Upper lobe of right lung (tissue), 1 donor: ENCODE measurements at places on chromosomes 1 and 21. TPM values are rescaled to one million over a fixed set of nuclear protein-coding genes. Genes with fewer than 3 reads are reported as not detected.

RAD54L gene
- 1.0 TPM for total RNA-seq

- no peak for DNase-seq
These were observed 255.6 kb upstream of the DPYD start for GRCh38 chr1:98176414-98176813.

ASTN1 gene
- 0.20 TPM for total RNA-seq

DNA sequence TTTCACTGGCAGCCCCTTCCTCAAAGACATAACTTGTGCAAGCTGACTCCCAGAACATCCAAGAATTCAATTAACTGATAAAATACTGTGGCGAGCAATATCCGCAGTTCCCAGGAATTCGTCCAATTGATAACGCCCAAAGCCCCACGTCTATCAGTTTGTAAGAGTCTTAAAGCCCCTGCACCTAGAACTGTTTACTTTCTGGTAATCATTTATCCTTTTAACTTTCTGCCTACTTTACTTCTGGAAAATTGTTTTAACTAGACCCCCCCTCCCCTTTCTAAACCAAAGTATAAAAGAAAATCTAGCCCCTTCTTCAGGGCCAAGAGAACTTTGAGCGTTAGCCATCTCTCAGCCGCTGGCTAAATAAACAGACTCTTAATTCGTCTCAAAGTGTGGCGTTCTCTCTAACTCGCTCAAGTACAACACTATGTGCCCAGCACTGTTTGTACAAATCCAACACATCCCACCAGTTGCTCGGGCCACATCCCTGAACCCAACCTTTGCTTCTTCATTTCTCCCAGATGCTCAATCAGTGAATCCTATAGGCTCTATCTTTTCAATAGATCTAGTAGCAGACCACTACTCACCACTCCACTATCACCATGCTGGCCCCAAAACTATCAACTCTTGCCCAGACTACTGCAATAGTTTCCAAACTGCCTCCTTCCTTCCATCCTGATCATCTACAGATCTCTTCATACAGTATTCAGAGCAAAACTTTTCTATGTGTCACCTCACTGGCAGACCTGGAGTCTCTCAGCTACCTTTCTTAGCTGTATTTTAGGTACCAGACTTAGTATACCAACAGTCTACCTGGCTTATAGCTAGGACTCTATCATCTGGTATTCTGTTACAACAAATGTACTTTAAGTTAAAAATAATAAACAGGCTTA, 3.3 kb upstream of the CHD1L start:
- no peak for DNase-seq

CDC20 gene
- total RNA-seq, result 1.8 TPM

DRAM2 gene
- total RNA-seq, result 50.8 TPM

- no peak for DNase-seq
These were observed 3.9 kb downstream of the C1orf56 start for GRCh38 chr1:151051356-151052009.

DNA sequence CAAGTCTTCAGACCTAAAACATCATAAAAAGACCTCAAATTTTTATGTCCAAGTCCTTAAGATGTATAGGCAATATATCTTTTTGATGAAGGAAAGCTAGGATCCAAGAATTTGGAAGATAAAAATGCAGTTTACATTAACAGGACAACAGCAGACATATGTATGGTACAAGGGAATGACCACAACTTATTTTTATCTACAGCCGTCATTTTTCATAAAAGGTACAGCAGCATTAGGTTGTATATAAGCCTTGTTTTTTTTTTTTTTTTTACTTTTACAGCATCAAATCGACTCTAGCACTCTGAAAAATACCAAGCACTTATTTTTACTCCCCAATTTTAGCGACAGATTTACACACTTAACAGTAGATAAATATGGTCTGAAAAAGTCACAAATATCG, 1.3 kb downstream of the SRSF10 start:
- no peak for DNase-seq

ITGB2 gene
- total RNA-seq, result 370 TPM

DNA sequence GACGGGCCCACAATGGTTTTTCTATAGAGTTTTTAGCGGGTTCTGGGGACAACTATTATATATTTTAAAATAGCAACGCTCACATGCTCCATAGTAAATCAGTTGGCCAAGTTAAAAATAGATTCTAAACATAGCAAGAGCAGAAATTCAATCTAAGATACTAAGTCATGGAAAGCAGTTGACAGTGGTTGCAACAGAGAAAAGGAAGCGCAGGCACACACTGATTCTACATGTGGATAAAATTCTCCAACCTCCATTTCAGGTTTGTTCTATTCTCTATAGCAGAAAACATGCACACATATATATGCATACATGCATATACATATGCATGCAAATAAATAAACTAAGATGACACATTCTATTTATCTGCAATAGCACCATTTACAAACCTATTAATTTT, 89.6 kb upstream of the HNRNPU start:
- DNase-seq, result no peak

DNA sequence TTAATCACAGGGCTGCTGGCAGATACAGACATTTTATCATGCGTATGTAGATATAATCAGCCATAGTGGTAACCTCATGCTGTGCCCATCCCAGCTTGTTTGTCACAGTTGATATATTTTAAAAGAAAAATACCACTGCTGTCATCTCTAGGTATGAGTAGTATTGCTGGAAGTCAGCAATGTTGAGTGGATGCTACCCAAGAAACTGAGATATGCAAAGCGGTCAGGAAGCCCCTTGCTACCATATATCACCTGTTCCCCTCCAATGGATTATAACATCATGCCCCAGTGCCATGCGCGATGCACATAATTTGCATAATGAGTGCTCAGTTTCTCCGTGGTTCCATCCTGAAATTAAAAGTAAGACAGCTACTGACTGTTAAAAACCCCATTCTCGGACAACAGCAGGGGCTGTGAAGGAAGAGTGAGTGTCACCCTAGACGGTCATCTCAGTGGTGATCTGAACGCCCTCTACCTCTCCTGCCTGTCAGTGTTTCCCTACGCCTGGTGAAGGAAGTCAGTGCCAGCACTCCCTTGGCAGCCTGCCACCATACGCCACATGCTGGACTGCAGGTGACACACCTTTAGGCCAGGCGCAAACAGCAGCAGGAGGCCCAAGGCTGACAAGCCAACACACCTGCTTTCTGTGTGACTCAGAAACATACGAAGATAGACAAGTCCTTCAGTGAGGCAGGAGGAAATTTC, 2.7 kb downstream of the IL10RB start:
- peak; percentile 94 for DNase-seq

- no peak for DNase-seq
These were observed 14.4 kb downstream of the MTF2 start for GRCh38 chr1:93093332-93094006.

DNA sequence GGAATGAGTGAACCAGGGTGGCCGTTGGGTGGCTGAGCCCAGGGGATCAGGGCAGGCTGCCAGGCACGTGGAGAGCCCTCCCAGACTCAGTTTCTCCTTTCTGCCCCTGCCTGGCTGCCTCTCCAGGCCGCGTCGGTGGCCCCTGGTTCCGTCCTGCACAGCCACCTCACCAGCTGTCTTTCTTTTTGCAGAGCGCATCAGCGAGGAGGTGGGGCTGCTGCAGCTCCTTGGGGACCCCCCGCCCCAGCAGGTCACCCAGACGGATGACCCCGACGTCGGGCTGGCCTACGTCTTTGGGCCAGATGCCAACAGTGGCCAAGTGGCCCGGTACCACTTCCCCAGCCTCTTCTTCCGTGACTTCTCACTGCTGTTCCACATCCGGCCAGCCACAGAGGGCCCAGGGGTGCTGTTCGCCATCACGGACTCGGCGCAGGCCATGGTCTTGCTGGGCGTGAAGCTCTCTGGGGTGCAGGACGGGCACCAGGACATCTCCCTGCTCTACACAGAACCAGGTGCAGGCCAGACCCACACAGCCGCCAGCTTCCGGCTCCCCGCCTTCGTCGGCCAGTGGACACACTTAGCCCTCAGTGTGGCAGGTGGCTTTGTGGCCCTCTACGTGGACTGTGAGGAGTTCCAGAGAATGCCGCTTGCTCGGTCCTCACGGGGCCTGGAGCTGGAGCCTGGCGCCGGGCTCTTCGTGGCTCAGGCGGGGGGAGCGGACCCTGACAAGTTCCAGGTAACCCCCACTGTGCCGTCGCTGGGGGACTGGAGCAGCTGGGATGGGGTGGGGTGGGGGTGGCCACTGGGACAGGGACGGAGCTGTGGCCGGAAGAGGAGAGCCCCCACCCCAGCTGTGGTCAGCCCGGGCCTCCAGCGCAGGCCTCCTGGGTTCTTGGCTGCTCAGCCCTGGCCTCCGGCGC, 63.3 kb downstream of the COL18A1 start:
- peak; percentile 61 for DNase-seq

GRCh38 chr1:113545626-113546025, 155.3 kb downstream of the MAGI3 start:
- DNase-seq, result no peak

GRCh38 chr1:190172651-190173430, 304.8 kb downstream of the BRINP3 start:
- no peak for DNase-seq

DNA sequence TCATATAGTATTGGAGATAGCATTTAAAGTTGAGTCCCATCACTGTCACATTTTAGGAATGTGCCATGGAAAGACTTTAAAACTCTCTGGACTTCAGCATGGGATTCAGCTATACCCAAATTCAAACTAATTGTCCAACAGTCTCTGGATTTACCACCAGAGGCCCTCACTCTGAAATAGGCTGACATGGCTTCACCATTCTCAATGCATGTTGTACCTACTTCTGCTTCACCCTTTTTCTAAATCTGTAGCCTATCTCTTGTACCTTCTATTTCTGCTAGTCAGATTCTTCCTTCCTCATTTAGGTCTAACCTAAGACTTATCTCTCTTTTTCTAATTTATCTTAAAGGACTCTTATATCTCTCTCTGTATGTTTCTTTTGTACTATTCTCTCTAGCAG, 512.7 kb upstream of the ZRANB2 start:
- no peak for DNase-seq

- no peak for DNase-seq
These were observed 480.0 kb downstream of the PTPRU start for GRCh38 chr1:29716306-29716705.

GRCh38 chr1:176932114-176933104, 232.1 kb downstream of the ASTN1 start:
- no peak for DNase-seq

EVA1B gene
- 27.2 TPM for total RNA-seq

GRCh38 chr1:53639996-53640700, 98.8 kb downstream of the GLIS1 start:
- DNase-seq, result peak; percentile 33

GRCh38 chr1:22971611-22972405, 858 bp downstream of the LACTBL1 start:
- DNase-seq, result no peak

GRCh38 chr1:10046356-10047085, 13.8 kb downstream of the UBE4B start:
- DNase-seq, result no peak

GRCh38 chr1:160879056-160879455, 5.9 kb downstream of the ITLN1 start:
- no peak for DNase-seq

- DNase-seq, result no peak
These were observed 56.7 kb upstream of the B3GALT5 start for GRCh38 chr21:39555911-39556590.

DNA sequence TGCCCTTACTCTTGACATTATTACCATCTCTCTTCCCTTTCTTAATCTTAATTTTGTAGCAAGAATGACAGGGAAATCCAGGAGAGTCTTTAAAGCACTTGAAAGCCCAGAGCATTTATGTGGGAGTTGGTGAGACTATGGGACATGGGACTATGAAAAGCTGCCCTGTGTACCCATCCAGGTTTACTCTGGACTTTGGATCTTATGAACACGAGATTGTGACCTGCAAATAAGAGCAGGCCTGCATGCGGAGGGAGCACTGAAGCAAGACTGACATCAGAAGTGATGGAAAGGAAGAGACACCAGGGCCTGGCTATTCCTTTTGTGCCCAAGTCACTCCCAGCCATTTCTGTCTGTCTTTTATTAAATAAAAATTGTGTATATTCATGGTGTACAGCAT, 209.6 kb downstream of the NUF2 start:
- no peak for DNase-seq

GRCh38 chr21:31326522-31327242, 17.4 kb downstream of the TIAM1 start:
- DNase-seq, result no peak

BEND5 gene
- 3.4 TPM for total RNA-seq
